Activated T-helper 9 cell treated with anti-CD3 and anti-CD28 coated beads, Interleukin-2, amount 50 U/mL, for 16 hours (primary cell): ENCODE measurements at places on chromosomes 6 and 20.

GRCh38 chr6:148578489-148578814 is 168.4 kb upstream of the UST start:
- DNase-seq: no peak

GRCh38 chr6:79742030-79742429 is 110.9 kb downstream of the SH3BGRL2 start:
- DNase-seq: no peak

GRCh38 chr6:28269492-28269891 is 2.5 kb downstream of the ZSCAN26 start:
- no peak for DNase-seq

- DNase-seq: peak; percentile 48
Measured at GRCh38 chr6:166419286-166419685, 36.5 kb upstream of the MPC1 start.

DNA sequence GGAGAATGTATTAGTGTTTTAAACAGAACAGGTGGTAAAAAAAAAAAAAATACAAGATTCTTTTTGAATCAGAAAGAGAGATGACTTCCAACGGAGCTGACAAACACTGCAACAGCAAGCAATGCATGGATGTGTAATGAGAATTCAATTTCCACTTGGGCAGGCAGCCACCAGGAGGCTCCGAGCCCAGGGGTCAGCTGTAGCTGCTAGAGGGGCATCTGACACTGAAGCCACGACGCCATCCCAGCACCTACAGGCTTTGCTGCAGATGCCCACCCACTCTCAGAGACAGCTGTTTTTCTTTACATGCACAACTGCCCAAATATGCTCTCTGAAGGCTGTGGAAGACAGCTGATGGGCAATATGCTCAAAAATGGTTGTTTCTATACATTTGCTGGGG is 75.4 kb downstream of the ELOVL5 start:
- DNase-seq: no peak

DNA sequence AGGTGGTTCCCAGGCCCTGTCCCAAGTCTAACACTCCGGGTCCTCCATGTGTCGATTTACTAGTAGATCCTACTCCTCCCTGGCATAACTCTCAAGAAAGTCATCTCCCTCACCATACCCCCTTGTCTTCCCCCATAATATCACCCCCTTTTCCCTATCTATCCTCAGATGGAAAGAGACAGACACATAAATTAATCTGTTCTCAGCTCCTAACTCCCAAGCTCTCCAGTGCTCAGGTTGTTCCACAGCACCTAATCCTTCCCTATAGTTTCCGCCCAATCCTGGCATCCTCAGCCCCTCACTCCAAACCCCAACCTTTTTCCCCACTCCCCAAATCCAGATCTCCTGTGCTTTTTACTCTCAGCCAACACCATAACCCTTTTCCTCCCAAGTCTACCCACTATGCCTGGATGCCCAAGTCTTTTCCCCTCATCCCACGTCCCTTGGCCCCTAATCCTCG is 808 bp downstream of the ILRUN start:
- DNase-seq: no peak

DNA sequence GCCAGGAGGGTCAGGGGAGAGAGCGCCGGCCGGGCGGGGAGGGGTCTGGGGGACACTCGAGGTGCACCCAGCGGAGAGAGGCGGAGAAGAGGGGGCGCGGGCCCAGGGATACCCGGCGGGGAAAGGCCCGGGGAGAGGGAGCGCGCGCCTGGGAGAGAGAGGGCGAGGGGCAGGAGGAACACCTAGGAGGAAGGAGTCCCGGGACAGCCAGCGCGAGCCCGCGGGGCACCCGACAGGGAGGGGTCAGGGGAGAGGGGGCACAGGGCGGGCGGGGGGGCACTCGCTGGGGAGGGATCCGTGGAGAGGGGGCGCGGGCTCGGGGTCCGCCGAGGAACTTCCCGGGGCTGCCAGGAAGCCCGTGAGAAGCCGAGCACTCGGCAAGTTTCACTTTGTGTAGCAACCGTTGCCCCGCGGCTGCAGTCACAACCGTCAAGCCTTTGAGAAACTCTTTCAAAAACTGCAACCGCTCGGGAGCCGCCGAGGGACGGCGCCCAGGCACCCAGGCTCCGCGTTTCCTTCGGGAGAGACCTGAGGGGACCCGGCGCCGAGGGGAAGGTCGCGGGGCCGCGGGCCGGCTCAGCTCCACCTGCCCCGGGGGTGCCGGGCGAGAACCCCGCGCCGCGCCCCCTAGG is 471 bp downstream of the EZR start:
- peak; percentile 54 for DNase-seq

GRCh38 chr20:35904982-35905663 is 49.2 kb downstream of the SCAND1 start:
- DNase-seq: no peak

DNA sequence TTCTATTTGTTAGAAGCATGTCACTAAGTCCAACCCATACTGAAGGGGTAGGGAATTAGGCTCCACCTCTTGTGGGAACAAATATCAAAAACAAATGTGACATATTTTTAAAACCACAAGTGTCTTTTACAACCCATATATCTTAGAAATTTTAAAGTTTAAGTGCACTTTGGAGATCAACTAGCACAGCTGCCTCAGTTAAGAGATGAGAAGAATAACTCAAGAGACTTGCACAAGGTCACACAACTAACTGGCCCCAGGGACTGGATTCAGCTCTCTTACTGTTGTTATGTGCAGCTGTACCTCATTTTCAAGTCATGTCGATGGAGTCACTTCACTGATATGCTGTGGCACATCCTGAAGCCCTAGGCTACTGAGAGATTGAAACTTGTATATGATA is 102.9 kb upstream of the BMP2 start:
- DNase-seq: no peak

- no peak for DNase-seq
Measured at GRCh38 chr6:46420921-46421638, 70.2 kb downstream of the RCAN2 start.

- DNase-seq: no peak
Measured at GRCh38 chr6:70957284-70957617, 391 bp upstream of the B3GAT2 start.

DNA sequence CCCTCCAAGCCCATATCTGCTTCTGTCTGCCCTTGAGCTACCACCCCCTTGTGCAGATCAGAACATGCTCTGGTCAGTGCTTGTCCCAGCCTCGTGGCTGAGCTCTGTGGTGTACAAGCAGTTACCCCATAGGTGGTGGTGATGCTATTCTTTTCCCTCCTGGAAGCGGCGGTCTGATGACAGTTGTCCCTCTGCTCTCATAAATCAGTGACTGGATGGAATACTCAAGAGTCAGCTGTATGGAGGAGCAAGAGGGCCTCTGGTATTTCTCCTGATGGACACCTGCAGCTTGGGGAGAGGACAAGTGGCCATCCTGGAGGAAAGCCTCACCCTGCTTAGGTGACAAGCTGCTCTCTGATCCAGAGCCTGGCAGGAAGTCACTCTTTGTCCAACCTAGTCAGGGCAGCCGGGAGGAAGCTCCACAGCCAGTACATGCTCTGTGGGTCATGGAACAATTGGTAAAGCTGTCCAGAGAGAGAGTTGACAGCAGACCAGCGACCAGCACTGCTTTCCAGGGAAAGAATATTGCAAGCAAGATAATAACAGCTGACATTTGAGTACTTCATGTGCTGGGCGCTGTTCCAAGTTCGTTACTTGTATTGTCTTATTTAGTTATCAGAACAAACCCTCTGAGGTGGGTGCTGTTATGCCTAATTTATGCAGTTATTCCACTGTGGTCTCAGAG is 47.1 kb downstream of the SCAND1 start:
- DNase-seq: no peak
